ENCODE measurements at places on chromosomes 5 and 9.

- DNase-seq = no peak
Measured at GRCh38 chr5:23084815-23085214, 231.7 kb upstream of the CDH12 start.

- DNase-seq = no peak
Measured at GRCh38 chr9:81729135-81729534, 39.8 kb upstream of the TLE1 start.

DNA sequence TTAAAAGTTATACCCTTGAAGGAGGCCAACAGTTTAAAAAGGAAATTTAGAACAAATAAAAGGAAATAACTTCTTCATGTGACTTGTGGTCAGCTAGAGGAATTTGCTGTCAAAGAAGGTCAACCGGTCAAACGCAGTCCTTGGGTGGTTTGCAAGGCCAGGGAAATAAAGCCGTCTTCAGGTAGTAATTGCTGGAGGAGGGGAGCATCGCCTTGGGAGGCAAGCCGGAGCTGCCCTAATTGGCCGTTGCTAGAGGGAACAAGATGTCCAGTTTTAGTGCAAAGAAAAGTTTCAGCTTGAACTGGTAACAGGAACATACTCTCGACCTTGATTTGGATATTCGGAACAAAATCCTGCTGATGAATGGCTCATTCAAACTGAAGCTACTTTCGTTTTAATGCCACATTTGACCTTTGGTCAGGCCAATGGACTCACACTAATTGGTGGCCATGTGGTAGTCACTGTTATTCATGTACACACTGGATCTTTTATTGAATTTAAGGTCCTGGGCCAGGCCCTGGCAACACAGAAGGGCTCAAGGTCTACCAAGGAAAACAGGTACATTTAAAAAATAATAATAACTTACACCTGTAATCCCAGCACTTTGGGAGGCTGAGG is 47.0 kb upstream of the MYO10 start:
- DNase-seq = no peak

DNA sequence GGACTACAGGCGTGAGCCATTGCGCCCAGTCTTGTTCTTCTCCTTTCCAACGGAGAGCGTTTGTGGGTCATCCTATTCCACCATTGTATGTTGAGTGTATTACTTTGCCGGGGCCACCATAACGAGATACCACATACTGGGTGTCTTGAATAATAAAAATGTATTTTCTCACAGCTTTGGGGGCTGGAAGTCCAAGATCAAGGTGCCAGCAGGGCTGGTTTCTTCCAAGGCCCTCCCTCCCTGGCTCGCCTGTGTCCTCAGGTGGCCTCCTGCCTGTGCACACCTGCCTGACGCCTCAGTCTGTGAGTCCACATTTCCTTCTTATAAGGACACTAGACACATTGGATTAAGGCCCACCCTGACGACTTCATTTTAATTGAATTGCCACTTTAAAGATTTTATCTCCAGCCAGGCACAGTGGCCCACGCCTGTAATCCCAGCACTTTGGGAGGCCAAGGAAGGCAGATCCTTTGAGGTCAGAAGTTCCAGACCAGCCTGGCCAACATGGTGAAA is 175.1 kb downstream of the C9orf50 start:
- no peak for DNase-seq

DNA sequence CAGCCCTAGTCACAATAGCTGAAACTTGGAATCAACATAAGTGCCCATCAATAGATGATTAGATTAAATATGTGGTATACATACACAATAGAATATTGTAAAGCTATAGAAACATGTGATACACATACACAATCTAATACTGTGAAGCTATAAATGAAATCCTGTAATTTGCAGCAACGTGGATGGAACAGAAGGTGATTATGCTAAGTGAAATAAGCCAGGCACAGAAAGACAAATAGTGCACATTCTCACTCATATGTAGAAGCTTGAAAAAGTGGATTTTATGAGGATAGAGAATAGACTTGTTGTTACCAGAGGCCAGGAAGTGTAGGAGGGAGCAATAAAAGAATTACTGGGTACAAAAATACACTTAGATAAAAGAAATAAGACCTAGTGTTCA is 181.5 kb upstream of the TYRP1 start:
- DNase-seq = no peak

DNA sequence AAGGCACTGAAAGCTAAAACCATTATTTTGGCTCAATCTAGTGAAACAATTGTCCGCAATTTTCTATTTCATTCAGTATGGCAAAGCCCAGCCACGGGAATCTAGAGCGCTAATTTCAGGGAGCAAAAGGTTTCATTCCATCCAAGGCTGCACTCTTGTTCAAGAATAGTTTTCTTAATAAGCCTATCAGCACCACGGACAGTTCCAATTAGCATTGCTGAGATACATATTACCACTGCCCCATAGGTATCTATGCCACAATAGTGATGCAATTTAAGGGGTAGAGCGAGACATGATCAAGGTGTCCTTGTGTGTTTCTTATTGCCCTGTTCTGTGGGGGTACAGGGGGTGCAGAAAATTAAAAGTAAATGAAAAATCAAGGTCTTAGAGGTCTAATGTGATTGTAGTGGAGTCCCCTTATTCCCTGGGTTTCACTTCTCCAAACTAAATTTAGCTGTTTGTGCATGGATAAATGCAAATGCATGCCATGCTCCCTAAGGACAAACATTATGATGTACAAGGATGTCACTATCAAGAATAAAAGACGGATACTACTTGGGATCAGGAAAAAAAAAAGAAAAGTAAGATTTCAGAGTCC is 45.5 kb downstream of the SPOCK1 start:
- DNase-seq = no peak

DNA sequence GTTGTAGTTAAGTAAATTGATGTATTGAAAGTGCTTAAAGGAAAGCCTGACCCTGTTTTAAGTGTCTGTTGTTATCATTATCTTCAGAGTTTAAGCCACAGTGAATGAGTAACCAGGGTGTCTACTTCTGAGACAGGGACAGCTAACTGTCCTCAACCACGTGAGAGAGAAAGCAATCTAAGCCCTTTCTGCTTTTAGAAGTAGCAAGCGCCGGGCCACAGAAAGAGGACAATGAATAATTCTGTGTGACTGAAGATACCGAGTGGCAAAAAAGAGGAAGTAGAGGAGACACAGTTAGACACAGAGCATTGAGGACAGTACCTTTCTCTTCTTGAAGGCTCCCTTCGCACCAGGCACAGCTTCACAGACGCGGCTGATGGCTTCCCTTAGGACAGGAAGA is 86.3 kb downstream of the S1PR3 start:
- no peak for DNase-seq

GRCh38 chr9:106869458-106869857 is 6.5 kb downstream of the ZNF462 start:
- no peak for DNase-seq

DNA sequence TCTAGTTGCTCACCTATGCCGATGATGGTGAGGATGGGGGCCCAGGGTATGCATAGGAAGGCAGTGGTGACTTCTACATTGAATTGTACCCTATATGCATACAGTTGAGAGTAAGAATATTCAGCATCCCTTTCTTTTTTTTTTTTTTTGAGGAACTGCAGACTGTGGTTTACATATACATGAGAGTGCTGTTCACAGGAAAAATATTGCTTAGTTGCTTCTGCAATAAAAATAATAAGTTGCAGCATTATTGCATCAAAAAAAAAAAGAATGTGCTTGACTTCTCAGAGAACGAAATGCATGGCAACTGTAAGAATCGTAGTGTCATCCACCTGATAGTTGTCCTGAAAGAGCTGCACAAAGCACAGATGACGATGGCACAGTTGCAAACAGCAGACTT is 52.8 kb downstream of the PTCD2 start:
- DNase-seq = no peak

GRCh38 chr5:56170557-56170956 is 62.6 kb downstream of the ANKRD55 start:
- no peak for DNase-seq

DNA sequence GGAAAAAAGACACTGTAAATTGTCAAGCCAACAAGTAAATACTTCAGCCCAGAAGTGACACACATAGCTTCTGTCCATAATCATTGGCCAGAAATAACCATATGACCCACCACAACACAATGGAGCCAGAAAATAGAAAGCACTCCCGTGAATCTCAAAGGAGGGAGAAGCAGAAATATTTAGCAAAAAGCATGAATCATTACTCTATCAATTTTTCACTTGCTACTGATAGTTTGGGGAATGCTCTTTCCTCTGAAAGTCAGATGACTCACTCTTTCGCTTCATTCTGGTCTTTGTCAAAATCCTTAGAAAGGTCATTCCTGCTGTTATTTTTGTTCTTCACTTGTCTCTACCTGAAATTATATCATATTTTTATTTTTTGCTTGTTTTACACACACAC is 312.6 kb downstream of the TMEM232 start:
- no peak for DNase-seq

GRCh38 chr5:69024241-69024651 is 69.6 kb upstream of the SLC30A5 start:
- no peak for DNase-seq

DNA sequence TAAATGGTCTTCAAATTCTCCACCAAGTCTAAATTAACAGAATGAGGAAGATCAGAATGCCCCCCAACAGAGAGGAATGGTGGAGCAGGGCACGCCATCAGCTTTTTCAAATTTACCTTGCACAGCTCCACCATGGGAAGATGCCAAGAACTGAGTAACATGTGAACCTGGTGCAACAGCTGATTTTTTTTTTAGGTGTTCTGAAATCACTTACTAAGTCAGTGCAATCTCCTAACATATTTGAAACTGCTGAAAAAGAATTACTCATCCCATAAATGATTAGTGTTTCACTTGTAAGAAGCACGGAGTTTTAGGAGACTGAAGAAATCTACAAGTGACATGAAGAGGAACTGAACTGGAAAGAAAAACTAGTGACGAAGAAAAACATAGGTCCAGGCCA is 5.1 kb downstream of the TMEM245 start:
- no peak for DNase-seq

GRCh38 chr9:84738353-84738752 is 68.8 kb downstream of the NTRK2 start:
- no peak for DNase-seq

DNA sequence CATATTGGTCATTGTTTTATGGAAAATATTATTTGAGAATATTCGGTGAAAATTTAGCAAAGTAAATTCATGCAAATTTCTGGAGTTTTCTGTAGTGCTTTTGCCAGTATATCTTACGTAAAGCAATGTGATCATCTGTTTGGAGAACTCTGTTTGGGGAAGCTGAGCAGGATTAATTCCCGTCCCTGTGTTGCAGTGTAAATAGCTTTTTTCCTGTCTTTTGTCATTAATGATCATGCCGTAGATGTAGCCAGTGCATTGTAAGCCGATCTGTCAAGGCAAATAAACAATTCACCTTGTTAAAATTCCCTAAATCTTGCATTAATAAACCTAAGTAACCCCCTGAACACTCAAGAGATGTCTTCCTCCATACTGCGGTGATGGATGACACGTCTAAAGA is 39.2 kb downstream of the PPIC start:
- no peak for DNase-seq

DNA sequence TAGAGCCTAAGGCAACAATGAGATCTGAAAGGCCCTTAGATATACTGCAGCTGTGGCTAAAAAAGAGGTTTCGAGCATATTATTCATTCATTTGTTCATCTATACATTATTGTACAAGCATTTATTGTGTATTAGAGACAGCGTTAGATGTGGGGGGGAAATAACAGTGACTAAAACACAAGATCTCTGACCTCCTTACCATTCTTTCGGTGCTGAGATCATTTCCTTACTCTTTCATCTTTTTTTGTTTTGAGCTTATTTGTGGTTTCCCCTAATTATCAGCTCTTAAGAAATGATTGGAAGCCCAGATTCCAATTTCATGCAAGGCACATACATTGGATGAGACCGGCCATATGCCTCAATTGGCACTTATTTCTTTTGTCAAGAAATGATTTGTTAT is 113.2 kb downstream of the SEC61B start:
- no peak for DNase-seq

DNA sequence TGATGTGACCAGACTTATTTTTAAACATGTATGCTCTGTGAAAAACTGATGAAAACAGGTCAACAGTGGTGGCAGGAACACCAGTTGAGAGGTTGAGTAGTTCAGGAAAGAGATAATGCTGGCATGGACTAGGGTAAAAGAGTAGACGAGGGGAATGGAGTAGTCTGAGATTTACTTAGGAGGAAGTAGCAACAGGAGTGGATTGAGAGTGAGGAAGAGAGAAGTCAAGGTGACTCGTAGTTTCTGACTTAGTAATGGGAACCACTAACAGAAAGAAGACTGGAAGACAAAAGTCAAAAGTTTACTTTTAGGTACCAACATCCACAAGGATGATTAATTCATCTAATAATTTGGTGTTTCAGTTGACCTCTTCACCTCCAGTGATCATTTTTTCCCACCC is 3.6 kb downstream of the SRA1 start:
- DNase-seq = no peak

GRCh38 chr5:60403343-60404006 is 296.5 kb downstream of the DEPDC1B start:
- DNase-seq = no peak

DNA sequence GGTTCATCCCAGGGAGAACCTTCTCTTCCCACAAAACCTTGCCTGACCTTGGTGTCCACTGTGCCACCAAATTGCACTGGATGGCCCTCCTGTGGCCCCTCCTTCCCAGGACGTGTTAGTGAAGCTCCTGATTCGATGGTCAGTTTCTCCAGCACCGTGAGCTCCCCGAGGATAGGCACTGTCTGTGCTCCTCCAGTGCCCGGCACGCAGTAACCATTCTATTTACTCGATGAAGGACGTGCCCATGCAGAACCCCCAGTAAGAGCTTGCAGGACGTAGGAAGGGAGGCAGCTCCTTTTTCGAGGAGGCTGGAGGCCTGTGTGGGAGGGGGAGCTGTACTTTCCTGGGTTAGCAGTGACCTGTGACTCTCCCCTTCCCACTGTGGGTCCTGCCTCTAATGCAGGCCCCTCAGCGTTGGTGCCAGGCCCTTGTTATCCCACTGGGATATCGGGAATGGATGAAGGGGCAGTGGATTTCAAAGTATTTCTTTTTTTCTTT is 39.6 kb downstream of the HABP4 start:
- DNase-seq = no peak

- no peak for DNase-seq
Measured at GRCh38 chr5:123485275-123485674, 26.7 kb upstream of the CSNK1G3 start.

DNA sequence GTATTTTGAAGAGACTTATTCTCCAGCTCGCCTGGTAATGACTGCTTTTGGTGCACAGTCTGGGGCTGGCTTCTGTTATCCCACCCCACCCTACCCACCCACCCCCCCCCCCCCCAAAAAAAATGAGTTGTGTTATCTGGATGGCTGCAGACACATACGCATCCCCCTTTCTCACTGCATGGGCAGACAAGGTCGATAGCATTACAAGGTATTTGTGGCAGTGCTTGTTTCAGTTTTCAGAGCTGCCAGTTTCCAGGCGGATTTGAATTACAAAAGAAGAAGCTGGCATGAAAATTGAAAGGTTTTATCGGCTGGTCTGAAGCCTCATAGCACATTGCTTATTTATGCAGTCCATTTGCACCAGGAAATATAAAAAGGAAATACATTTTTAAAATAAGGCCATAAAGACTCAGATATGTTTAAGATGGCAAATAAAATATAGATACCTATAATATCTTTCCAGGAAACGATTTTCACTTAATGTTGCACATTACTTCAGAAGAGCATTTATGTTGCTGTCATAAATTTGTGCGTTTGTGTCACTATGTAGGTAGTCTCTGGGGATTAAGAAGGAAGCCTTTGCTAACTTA is 85.1 kb upstream of the GRHPR start:
- DNase-seq = no peak

Measured in stimulated activated CD8-positive, alpha-beta memory T cell treated with anti-CD3 and anti-CD28 coated beads, Interleukin-4, amount 100 ng/mL, for 24 hours (primary cell).